ENCODE measurements at places on chromosomes 5 and 9.

- DNase-seq, result no peak
Observed at GRCh38 chr9:71514344-71514975, 253.9 kb downstream of the CEMIP2 start.

DNA sequence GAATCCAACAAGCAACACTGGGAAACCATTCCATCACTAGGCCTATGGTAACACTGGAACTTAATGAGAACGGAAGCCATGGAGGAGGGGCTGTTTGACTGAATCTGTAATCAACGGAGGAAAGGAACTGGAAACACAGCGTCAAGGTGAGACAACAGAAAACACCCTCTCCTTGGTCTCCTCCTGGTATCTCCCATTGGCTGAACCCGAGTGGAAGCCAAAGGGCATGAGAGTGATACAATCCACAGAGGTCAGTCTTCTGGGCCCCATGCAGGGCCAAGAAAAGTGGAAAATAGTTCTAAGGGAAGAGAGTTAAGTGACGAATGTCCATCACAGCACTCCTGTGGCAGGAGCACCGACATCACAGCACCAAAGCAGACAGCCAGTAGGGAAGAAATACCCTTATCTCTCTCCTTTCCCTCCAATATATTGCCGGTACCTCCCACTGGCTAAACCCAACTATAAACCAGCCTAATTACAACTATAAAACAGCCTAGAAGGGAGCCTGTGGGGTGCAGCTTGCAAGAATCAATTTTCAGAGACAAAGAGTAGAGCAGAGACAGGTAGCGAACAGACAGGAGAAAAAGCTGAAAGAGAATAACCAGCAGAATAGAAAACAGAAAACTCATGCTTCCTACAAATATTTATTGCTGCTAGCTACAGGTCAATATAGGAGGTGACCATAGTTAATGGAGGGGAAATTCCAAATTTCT is 107.4 kb upstream of the IFNE start:
- no peak for DNase-seq

- no peak for DNase-seq
Observed at GRCh38 chr5:9604416-9604815, 25.7 kb downstream of the TAS2R1 start.

DNA sequence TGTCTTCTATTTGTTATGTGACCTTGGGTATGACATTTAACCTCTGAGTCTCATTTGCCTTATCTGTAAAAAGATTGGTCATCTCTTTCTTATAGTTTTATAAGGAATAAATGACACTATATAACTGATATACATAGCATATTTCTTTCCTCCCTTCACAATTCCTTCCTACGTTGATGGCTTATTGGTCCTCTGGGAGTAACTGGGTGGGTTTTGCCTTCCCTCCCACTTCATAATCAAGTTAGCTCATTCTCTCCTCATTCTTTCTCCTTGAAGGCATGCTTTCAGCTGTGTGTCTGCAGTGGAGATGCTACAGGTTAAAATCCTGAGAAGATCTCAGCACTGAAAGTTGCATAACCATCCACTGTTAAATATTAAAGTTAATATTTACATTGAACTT is 382.4 kb downstream of the TMEM38B start:
- no peak for DNase-seq

DNA sequence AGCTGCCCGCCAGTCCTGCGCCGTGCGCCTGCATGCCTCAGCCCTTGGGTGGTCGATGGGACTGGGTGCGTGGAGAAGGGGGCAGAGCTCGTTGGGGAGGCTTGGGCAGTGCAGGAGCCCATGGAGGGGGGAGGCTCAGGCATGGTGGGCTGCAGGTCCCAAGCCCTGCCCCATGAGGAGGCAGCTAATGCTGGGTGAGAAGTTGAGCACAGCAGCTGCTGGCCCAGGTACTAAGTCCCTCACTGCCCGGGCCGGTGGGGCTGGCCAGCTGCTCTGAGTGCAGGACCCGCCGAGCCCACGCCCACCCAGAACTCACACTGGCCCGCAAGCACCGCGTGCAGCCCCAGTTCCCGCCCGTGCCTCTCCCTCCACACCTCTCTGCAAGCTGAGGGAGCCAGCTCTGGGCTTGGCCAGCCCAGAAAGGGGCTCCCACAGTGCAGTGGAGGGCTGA is 764.3 kb upstream of the TYRP1 start:
- no peak for DNase-seq

GRCh38 chr5:163534492-163535094 is 29.2 kb downstream of the MAT2B start:
- DNase-seq, result no peak

- DNase-seq, result no peak
Observed at GRCh38 chr5:143898916-143899591, 87.1 kb downstream of the HMHB1 start.

- DNase-seq, result peak; percentile 37
Observed at GRCh38 chr5:94908889-94909480, 290.5 kb downstream of the SLF1 start.

GRCh38 chr9:99253772-99254431 is 31.8 kb downstream of the SEC61B start:
- peak; percentile 51 for DNase-seq

- peak; percentile 22 for DNase-seq
Observed at GRCh38 chr5:135345956-135346731, 52.9 kb downstream of the MACROH2A1 start.

DNA sequence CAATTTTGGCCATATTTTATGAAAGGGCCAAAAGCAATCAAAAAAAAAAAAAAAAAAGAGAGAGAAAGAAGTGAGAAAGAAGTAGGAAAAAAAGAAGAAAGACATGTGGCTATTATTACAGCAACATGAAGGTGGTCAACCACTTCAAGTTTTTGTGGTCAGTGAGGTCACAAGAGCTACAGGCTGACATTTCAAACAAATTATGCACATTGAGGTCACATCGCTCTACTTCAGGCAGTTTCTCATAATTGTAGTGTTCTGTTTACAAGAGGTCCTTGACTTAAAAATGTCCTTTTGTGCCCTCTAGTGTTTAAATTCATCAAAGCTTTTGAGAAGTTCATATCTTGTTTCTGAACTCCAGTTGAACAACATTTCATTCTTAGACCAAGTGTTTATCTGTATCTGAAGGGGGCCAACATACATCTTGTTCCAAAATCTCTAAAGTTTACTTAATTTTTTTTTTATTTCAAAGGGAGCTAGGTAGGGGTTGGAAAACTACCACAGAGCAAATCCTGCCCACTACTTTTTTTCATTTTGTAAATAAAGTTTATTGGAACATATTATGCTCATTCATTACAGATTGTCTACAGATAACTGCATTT is 513.1 kb downstream of the PDE4D start:
- peak; percentile 56 for DNase-seq

GRCh38 chr5:25387953-25388352 is 743.2 kb upstream of the CDH10 start:
- no peak for DNase-seq

DNA sequence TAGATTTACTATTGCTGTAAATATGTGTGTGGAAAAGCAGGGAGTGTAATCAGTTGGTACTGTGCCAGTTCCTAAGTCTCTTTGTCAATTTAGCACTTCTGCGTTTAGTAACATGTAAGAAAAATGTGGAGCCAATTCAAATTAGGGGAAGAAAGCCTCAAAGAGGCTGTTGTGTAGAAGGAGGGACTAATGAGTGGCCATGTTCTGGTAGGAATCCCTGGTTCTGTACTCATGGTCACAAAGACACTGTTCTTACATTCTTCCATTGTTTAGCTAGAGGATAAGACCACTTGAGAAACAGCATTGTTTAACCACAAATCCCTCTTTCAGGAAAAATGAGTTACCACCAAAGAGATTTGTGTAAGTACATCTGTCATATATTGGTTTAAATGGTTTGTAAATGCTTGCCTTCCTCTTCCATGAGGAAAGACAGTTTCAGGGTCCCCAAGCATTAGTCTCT is 14.9 kb downstream of the ARHGEF28 start:
- DNase-seq, result no peak

DNA sequence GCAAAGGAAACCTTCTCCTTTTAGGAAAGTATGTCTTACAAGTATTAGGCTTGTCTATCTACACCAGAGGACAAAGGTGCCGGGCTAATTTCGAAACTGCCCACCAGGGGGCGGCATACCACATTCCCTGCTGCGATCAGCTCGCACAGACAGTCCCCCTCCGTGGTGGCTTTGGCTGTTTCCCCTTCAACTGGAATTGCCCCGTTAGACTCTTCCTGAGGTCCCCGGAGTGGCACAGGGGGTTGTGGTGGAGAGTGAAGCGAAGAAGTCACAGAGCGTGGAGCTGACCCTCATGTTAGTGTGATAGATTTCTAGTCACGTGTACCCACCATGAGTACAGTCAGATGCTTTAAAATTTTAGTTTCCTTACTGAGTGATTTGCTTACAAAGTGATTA is 17.5 kb downstream of the PTTG1 start:
- peak; percentile 83 for DNase-seq

GRCh38 chr5:173916233-173916632 is 28.1 kb downstream of the CPEB4 start:
- peak; percentile 52 for DNase-seq

All from OCI-LY7 (cell line).